ENCODE measurements at places on chromosomes 12 and 14.

DNA sequence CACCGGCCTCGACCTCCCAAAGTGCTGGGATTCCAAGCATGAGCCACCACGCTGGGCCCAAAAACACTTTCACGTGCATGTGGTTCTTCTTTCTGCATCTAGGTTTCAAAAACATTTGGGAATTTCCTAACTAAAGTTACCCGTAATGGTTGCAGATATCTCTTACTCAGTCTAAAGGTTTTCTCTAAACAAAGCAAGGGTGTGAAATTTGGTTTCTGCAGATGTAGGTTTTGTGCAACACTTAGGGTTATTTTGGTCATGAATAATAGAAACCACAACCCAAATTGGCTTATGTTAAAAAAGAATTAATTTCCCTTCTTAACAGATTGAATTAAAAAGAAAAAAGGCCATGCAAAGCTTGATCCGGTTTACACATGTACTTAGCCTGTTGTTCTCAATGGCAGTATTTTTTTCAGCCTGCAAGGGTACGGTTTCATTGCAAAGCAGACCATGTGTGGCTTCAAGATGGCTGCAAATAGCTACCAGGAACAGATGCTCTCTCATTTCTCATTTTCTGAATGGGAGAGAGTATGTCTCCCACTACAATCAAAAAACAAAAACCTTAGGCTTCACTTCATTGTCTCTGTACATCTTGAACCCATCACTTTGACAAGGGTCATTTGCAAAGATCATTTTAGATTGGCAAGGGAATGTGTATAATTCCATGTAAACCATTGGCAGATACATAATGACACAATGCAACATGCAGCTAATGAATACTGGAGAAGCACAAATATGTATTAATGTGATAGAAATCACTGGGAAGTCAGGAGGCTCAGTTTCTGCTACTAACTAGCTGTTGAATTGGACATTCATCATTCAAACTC lies 491.2 kb upstream of the FLRT2 start:
- DNase-seq = no peak

DNA sequence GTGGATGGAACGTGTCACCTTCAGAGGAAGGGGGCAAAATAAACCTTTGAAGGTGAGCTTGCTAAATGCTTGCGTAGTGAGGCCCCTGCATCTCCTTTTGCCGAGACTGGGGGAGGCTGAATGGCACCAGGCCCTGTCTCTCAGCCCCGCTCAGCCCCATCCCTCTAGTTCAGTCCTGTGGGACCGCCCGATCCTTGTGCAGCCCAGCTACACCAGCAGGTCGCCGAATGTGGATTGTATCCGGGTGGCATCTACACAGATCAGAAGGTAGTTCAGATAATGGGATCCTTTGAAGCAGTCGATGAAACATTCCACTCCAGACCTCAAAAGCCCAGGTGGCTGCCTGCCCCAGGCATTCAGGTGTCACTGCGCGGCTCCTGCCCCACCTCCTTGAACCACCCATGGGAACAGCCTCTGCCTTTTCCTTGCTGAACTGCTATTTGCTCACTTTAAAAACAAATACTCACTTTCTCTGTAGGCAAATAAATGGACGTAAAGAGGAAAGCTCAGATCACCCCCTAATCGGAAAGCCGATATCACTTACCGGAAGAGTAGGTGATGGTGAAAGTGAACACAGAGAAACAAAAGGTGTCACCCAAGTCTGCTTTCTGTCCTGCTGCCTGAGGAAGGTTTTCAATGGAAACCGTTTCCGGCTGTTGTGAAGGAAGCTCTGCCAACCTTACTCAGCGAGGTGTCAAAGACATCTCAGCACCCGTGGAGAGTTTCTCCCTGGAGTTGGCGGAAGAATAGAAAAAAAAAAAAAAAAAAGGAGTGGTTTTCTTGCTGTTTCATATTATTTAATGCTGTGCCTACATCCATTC lies 100.3 kb upstream of the NCOR2 start:
- no peak for DNase-seq

DNA sequence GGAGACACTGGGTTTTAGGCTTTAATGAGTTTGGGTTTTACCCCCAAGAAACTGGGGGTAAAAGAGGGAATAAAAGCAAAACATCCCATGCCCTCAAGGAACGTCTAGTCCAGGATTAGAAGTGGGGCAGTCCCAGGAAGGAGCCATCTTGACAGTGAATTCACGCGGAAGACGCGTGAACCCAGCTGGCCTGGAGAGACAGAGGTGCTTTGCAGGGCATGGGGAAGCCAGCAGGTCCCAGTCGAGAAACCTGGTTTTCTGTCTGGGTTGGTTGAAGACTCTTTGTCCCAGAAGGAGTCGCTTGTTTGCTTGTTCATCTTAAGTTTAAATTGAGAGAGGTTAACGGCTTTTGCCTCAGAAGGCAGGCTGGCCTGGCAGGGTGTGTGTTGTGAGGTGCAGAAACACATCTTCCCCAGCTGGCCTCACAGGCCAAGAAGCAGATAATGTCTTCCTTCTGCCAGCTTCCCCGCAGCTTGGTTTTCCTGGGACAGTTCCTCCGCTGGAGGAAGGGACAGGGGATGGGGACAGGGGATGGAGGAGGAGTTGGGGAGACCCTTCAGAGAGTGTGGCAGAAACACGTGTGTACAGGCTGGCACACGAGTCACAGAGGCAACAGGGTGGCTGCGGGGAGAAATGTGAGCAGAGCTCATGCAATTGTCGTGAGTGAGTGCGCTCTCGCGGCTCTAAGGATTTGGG lies 18.5 kb upstream of the CD9 start:
- no peak for DNase-seq

- no peak for DNase-seq
These were observed 7.9 kb downstream of the C1S start for GRCh38 chr12:7068240-7068993.

DNA sequence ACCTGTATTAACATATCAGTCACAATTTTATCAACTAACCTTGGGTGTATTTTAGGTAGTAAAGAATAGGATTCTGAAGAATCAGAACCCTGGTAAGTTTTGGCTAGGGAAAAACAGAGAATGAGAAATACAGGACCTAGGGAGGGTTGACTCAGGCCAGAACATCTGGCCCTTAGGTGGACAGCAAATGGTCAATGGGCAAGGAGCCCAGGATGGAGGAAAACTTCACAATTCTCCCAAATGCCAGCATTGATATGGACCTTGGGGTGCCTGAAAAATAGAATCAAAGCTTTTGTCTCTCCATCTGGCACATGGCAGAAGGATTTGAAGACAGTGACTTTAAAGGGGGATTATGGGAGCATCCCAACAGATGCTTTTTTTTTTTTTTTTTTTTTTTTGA lies 32.7 kb upstream of the PRPF39 start:
- DNase-seq = no peak

Data from NCI-H2081 treated with DMSO at 0.1 percent for 48 hours (cell line).